ENCODE measurements at places on chromosomes 5 and 9. TPM values are rescaled to one million over a fixed set of nuclear protein-coding genes. Genes with fewer than 3 reads are reported as not detected.
A peak's percentile ranks its signal among the peaks of the same experiment; 100 is the strongest.

- H3K27ac ChIP-seq, result no peak overlapping the region
- H3K4me1 ChIP-seq, result no peaks in the 10 kb centered on the region
- H3K27me3 ChIP-seq, result peaks cover 1% of the 10 kb centered on the region
- no peaks in the 10 kb centered on the region for H3K36me3 ChIP-seq
Measured at GRCh38 chr5:77846422-77847128, 70.4 kb upstream of the TBCA start.

DNA sequence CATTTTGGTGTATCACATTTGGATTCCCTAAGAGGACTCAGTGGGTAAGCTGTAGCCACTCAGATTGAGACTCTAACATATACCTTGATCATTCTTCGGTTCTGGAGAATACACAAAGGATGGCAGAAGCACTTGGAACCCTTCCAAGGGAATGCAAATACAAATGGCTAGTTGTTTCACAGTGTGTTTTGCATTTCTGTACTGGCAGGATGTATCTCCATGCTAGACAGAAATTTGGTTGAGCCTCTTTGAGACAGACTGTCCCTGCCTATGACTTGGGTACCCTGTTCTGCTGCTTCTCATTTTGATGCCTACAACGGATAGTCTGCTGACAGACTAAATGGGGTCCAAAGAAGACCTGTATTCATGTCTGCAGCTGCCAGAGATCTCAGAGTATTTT lies 273.5 kb downstream of the TMEM38B start:
- no peak overlapping the region for H3K4me3 ChIP-seq
- DNase-seq, result no peak
- no peaks in the 10 kb centered on the region for H3K27me3 ChIP-seq
- no peaks in the 10 kb centered on the region for H3K4me1 ChIP-seq
- no peak overlapping the region for H3K27ac ChIP-seq

GRCh38 chr9:121929893-121930875 lies 162.9 kb downstream of the TTLL11 start:
- peaks cover 13% of the 10 kb centered on the region for H3K27me3 ChIP-seq
- H3K27ac ChIP-seq, result no peak overlapping the region

GRCh38 chr5:53113947-53114346 lies 4.4 kb upstream of the MOCS2 start:
- peak overlapping the region; percentile 11 for H3K27ac ChIP-seq
- H3K27me3 ChIP-seq, result no peaks in the 10 kb centered on the region
- no peaks in the 10 kb centered on the region for H3K36me3 ChIP-seq
- no peak overlapping the region for H3K4me3 ChIP-seq
- H3K4me1 ChIP-seq, result peaks cover 52% of the 10 kb centered on the region

- no peaks in the 10 kb centered on the region for H3K4me1 ChIP-seq
- H3K4me3 ChIP-seq, result no peak overlapping the region
- H3K27ac ChIP-seq, result no peak overlapping the region
- DNase-seq, result no peak
- no peaks in the 10 kb centered on the region for H3K36me3 ChIP-seq
- no peaks in the 10 kb centered on the region for H3K27me3 ChIP-seq
Measured at GRCh38 chr5:8396756-8397155, 527.8 kb downstream of the MTRR start.

HRCT1 gene
- not detected for total RNA-seq

TTC33 gene
- total RNA-seq, result 20.0 TPM

SLC6A18 gene
- not detected for total RNA-seq
